NCI-H460 (cell line): ENCODE measurements at places on chromosomes 4 and X.

- no peak for DNase-seq
Observed at GRCh38 chrX:106902684-106903083, 457 bp downstream of the RIPPLY1 start.

GRCh38 chrX:91079342-91080114 lies 355.1 kb upstream of the PABPC5 start:
- no peak for DNase-seq

- DNase-seq = peak; percentile 39
Observed at GRCh38 chrX:135931644-135932487, 38.4 kb downstream of the SAGE1 start.

GRCh38 chrX:38175139-38175538 lies 45.5 kb downstream of the SRPX start:
- peak; percentile 42 for DNase-seq

- DNase-seq = peak; percentile 1
Observed at GRCh38 chrX:43467608-43468234, 188.4 kb upstream of the MAOA start.

DNA sequence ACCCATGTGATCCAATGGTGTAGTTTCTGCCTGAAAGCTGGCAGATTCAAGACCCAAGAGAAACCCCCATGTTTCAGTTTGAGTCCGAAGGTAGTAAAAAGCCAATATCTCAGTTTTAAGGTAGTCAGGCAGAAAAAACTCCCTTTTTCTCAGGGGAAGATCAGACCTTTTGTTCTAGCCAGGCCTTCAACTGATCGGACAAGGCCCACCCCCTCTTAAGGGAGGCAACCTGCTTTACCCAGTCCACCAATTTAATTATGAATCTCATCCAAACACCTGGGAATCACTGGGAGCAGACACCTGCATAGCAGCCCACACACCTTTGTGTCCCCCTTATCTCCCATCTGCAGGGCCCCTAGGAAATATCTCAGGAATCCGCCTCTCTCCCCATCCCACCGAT lies 322.0 kb downstream of the STK32B start:
- no peak for DNase-seq
